Renal cortex interstitium (tissue), 15 donors: ENCODE measurements at places on chromosomes 2 and 18. TPM values are rescaled to one million over a fixed set of nuclear protein-coding genes. Genes with fewer than 3 reads are reported as not detected.

- no peak for DNase-seq
These were observed 74.8 kb downstream of the CHST9 start for GRCh38 chr18:27110319-27110718.

DNA sequence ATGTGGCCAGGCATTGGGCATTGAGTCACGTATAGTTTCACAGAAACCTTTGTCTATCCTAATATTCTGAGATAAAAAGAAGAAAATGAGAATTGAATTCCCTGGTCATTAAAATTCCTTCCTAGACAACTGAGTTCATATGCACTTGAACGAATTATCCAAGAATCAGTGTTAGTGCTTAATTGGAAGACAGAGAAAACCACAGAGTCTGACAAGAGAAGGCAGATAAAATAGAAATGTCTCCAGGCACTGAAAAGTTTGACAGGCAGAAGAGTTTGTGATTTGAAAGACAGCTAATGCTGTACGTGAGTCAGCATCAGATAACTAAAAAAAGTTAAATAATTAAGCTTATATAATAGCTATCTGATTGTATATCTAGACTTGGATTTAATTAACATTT lies 47.7 kb upstream of the TRIB2 start:
- no peak for DNase-seq

GRCh38 chr18:45467945-45468344 lies 147.3 kb upstream of the SLC14A2 start:
- no peak for DNase-seq

NEU4 gene
- polyA plus RNA-seq = 0.56 TPM

SLC9A4 gene
- 5.4 TPM for polyA plus RNA-seq

SF3B6 gene
- polyA plus RNA-seq = 128 TPM

C2orf66 gene
- 0.22 TPM for polyA plus RNA-seq

TYMS gene
- 155 TPM for polyA plus RNA-seq

ACOXL gene
- polyA plus RNA-seq = 0.73 TPM
